ENCODE measurements at places on chromosomes 16 and 17.

DNA sequence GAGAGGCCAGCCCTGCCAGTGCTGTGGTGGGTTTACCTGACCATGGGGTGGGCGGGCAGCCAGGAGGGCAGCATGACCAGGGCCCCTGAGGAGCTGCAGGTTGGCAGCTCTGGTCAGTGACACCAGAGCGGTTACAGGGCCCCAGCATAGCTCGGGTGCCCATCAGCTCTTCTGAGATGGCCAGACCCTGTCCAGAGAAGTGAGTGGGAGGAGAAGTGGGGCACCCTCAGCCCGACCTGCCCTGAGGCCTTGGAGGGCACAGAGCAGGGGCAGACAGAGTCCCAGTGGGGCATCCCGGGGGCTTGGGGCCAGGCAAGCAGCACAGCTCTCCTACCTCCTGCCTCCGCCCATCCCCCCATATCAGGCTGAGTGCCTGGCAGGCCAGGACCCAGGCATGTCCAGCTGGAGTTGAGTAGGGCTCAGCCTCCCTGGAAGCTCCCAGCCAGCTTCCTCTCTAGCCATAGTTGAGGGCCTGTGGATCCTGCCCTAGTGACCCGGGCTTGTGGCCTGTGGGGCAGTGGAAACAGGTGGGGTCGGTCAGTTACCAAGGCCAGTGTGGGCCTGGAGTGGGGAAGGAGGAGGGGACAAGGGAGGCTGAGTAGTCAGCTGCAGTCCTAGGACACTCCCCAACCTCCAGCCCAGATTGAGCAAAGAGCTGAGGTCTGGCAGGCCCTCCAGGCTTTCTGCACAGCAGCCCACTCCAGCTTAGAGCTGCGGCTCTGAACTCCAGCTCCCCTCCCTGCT, 83.5 kb downstream of the AMFR start:
- no peak for DNase-seq

DNA sequence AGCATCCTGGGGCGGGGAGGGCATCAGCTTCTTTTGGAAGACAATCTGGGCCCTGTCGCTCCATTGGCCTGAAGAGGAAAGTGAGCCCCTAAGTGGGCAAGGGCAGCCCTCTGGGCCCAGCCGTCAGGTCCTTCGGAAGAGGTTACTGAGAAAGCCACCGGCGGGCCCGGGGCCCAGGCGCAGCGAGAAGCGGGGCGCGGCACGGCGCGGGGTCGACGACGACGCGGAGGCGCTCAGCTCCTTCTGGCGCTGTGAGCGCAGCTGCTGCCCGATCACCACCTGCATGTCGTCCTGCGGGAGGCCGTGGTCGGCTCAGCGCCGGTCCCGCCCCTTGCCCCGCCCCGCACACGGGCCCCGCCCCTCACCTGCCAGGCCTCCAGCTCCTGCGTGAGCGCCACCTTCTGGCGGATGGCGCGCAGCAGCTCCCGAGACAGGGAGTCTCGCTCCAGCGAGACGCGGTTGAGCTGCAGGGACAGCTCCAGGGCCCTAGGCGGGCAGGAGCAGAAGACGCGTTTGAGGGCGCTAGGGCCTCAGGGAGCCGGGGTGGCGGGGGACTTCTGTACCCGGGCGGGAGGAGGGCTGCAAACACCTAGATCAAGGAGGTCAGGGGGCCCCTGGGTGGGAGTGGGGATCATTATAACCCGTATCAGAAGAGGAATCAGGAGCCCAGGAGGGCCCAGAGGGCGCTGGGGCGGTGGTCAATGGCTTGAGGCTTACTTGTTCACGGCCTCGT, 4.3 kb downstream of the THOC6 start:
- DNase-seq, result peak; percentile 87

DNA sequence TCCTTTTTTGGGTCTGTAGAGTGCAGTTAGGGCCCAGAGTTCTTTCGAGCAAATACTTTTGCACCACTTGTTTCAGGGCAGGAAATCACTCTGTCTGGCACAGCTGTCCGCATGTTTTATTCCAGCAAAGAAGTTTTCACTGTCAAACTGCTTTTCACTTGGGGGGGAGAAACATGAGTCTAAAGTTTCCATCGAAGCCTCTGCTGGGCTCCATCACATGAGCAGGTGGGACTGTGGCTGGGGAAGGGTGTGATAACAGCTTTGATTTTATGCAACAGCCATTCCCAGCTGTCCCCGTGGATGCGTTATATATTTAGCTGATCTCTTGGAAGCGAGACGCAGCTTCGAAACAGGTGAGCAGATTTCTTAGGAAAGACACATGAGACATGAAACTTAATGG, 288.6 kb downstream of the SNX29 start:
- DNase-seq, result no peak

DNA sequence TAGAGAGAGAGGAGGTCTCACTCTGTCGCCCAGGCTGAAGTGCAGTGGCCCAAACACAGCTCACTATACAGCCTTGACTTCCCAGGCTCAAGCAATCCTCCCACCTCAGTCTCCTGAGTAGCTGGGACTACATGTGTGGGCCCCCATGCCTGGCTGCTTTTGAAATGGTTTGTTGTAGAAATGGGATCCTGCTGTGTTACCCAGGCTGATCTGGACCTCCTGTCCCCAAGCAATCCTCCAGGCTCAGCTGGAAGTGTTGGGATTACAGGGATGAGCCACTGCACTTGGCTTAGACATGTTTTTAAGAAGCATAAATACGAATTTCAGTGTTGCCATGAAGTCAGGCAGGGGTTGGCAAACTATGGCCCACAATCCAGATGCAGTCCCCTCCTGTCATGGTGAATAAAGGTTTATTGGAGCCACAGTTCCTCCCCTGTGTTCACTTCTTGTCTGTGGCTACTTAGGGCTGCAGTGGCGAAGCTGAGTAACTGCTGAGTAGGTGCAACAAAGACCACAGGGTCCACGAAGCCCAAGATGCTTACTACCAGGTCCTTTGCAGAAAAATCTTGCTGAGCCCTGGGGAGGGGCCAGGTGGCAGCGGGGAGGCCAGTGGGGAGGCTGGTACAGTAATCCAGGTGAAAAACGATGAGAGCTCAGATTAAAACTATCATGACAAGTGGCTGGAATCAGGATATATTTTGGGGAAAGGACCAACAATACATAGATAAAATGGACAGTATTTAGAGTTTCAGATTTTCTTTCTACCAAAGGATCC, 35.2 kb downstream of the TNFRSF13B start:
- no peak for DNase-seq

GRCh38 chr16:69234460-69234859, 47.5 kb downstream of the SNTB2 start:
- no peak for DNase-seq

All from stimulated activated CD4-positive, alpha-beta T cell treated with anti-CD3 and anti-CD28 coated beads, Interleukin-15, amount 100 ng/mL, for 48 hours (primary cell).